ENCODE measurements at places on chromosomes 1 and 21. TPM values are rescaled to one million over a fixed set of nuclear protein-coding genes. Genes with fewer than 3 reads are reported as not detected.

HHIPL2 gene
- polyA plus RNA-seq, result 1.9 TPM

INSRR gene
- polyA plus RNA-seq, result 8.7 TPM

LRRC71 gene
- 1.2 TPM for polyA plus RNA-seq

GPR61 gene
- 0.57 TPM for polyA plus RNA-seq

UBR4 gene
- polyA plus RNA-seq, result 82.3 TPM

VCAM1 gene
- polyA plus RNA-seq, result 38.0 TPM

VAV3 gene
- polyA plus RNA-seq, result 2.2 TPM

COL11A1 gene
- polyA plus RNA-seq, result 0.99 TPM

CFAP126 gene
- not detected for polyA plus RNA-seq

SLX9 gene
- polyA plus RNA-seq, result 22.8 TPM

SPATA1 gene
- 0.71 TPM for polyA plus RNA-seq

CACNA1S gene
- polyA plus RNA-seq, result not detected

APOBEC4 gene
- polyA plus RNA-seq, result not detected

TGFBR3 gene
- polyA plus RNA-seq, result 19.0 TPM

LDLRAD1 gene
- polyA plus RNA-seq, result 0.32 TPM

SPRR1A gene
- polyA plus RNA-seq, result not detected

TRAF5 gene
- polyA plus RNA-seq, result 3.8 TPM

PADI2 gene
- polyA plus RNA-seq, result 0.48 TPM

LCE1F gene
- polyA plus RNA-seq, result not detected

Measured in adrenal gland (tissue), 19 donors.